Stimulated activated CD4-positive, alpha-beta T cell treated with anti-CD3 and anti-CD28 coated beads, Interleukin-2, amount 100 ng/mL, for 24 hours (primary cell): ENCODE measurements at places on chromosomes 6 and 20.

DNA sequence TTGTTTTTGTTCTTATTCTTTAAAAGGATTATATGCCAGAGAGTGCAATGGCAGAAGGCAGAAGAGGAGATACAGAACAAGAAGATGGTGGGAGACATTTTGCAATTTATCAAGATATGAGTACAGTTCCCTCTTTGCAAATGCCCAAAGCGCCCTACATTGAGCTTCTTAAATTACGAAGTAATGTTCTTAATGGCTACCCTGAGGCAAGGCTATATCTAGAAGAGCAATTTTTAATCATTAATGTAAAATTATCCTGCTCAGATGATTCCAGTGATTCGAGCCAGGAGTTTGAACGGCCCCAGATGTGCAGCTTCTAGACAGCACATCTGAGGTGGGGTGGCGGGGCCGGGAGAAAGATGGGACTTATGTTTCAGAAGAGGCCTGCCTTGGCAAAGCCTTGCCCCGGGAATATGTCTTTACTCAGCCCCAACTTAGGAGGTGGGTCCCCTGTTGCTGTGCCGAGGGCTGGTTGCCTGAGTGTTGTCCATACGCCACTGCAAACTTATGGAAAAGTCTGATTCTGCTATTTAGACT is 84.9 kb upstream of the MLN start:
- no peak for DNase-seq

DNA sequence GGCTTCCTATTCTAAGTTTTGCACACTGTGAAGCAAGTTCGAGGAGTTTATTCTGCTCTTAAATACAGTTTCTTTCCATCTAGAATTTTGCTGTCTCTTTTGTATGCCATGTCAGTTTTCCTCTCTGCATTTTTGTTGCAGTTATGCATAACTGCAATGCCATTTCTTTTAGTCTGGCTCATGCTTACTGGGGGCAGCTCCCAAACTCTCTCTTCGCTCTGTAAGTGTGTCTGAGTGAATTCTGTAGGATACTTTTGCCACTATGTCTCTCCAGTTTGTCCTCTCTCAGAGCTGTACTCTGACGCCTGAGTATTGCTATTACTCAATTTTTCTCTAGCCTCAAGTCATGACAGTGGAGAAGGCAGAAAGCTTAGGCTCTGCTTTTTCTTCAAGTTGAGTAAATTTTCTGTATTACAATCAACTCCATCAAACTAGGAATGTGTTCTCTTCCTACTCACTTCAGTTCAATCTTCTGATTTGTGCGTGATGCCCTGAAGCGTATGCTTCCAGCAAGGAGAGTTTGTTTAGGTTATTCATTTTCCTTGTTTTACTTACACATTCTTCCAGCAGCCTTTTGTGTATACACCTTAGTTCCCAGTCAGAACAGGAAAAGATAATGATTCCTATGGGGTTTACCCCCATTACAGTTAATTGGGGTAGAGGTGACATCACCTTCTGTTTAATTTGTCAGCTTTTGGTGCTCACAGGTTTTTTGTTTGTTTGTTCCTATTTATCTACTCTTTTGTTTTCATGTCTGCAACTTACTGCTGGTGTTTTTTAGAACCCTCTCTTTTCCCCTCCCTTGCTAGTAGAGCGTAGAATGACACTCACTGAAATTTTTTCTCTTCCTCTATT is 430.9 kb downstream of the BCKDHB start:
- DNase-seq: no peak

GRCh38 chr20:54416770-54417169 is 58.6 kb upstream of the DOK5 start:
- DNase-seq: no peak

- DNase-seq: no peak
These were observed 69.8 kb upstream of the LYRM2 start for GRCh38 chr6:89708316-89708715.

GRCh38 chr6:20409427-20409971 is 7.8 kb downstream of the E2F3 start:
- DNase-seq: no peak

GRCh38 chr6:15906420-15907016 is 222.4 kb upstream of the MYLIP start:
- no peak for DNase-seq

GRCh38 chr20:55701467-55701866 is 303.9 kb downstream of the CBLN4 start:
- no peak for DNase-seq

DNA sequence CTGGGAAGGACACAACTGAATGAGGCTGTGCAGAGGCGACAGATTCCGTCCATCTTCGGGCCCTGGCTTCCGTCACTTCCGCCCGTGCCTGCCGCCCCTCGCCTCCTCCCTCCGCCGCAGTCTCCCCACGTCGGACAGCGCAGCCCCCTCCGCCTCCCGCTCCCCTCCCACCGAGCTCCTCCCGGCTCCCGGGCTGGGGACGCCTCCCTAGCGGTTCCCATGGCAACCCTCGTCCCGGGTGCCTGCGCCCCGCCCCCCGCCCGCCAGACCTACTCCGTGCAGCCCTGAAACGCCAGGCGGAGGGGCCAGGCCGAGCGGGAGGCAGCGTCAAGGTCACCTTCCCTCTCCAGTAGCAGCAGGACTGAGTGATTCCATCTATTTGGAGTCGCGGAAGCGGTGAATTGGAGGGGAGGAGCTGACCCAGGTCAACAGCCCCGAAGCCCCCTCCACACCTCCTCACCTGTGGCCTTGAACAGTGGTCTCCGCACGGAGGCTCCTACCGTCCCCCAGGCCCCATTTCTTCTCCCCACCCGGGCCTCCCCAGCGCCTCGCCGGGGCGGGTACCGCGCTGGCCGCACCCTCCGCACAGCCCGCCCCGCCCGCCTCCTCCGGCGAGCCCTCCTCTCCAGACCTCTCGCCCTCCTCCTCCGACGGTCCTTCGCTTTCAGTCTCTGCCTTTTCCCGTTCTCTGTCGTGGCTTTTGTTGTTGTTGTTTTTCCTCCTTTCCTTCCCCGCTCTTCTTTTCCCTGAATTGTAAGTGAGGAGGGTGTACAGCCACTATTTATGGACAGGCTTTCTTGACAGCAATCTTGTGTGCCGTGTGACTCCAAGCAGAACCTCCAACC is 951 bp downstream of the NRSN2 start:
- peak; percentile 63 for DNase-seq

GRCh38 chr20:46211331-46211722 is 93.2 kb downstream of the CD40 start:
- DNase-seq: no peak

- DNase-seq: no peak
These were observed 15.7 kb upstream of the MRAP2 start for GRCh38 chr6:84017709-84018452.

GRCh38 chr20:19283490-19284025 is 71.1 kb downstream of the SLC24A3 start:
- DNase-seq: no peak

GRCh38 chr6:141475259-141475658 is 657.5 kb upstream of the GJE1 start:
- DNase-seq: no peak

DNA sequence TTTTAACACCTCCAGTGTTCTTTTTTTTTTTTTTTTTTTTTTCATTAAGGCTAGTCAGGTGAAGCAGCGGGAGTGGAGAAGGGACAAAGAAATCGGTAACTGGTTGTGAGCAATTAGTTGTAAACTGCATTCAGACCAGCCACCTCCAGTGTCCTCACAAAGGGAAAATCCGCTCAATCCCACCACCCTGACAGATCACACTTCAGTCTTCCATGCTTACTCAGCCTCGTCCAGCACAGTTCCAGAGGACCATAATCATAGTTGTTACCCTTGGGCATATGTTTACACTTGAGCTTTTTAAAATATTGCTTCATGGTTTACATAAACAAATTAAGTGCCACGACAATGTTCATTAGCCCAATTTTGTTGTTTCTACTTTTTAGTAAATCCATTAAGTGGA is 10.2 kb downstream of the DYNLRB1 start:
- DNase-seq: no peak

GRCh38 chr6:140871911-140872310 is 1260.8 kb upstream of the GJE1 start:
- no peak for DNase-seq

- no peak for DNase-seq
These were observed 22.3 kb downstream of the MKKS start for GRCh38 chr20:10411673-10412072.

DNA sequence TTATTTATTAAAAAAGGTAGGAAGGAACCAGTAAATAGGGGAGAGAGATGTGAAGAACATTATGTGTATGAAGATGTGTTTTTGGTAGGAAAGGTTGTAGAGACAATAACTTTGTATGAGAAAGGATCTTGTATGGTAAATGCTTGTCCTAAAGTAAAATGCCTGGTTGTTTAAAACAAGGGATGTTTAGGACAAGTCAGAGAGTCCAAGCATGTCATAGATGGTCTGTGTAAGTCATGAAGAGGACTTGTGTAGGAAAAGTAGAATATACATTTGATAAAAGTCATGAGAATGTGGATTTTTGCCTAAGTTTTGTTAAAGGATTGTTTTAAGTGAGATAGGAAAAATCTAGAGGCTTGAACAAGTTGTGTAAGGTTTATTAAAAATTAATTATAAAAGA is 325.1 kb downstream of the CDH26 start:
- DNase-seq: no peak

- no peak for DNase-seq
These were observed 995.8 kb upstream of the FLRT3 start for GRCh38 chr20:15333170-15333569.

DNA sequence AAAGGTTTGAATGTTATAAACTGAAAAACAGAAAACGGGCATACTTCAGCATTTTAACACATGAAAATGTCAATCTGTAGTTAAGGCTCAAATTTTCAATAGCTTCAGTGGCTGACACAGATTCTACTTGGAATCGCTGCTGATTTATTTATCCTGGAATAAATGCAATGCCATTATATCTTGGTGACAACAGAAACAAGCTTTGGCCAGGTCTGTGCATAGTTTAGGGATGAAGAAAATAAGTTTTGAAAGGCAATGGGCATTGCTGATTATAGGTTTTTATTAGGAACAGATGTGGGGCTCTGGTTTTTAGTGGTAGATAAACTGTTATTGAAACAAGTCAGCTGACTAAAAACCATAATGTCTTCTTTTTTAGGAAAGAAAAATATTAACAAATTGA is 96.8 kb upstream of the SOX4 start:
- DNase-seq: no peak

DNA sequence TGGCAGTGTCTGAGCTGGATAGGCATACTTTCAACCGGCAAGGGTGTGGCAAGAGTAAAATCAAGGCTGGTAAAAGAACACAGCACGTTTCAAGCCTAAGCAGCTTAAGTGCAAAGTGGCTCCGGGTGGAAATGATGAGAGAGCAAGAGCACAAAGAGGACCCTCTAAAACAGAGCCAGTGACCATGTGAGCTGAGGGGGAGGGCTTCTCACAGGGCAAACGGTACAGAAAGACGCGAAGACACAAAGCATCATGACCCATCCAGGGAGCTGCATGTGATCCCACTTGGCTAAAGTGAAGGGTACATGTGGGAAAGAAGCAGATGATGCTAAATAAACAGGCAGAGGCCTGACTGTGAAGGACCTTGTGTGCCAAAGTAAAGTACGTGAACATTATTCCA is 25.7 kb downstream of the FKBP5 start:
- no peak for DNase-seq

DNA sequence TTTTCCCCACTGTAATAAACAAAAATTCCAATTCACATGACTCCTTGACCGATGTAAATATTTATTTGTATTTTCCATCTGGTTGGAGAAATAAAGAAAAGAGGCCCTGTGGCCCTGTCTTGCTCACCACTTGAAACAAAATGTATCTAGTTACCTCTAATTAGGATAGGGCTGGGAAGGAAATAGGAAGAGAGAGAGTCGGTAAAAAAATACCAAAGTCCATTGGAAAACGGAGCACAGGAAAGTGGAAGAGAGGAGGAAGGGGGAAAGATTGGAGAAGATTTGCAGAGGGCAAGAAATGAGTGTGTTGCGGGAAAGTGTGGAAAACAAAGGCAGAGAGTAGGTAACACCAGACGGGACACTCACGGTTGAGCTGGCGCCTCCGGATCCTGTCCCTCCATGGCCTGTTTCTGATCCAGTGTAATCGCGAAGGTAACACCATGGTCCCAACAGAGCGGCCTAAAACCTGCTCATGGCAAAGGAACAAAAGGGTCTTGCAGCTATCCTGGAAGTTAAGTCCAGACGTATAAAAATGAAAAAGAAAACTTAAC is 105.8 kb upstream of the RIPOR2 start:
- peak; percentile 35 for DNase-seq

GRCh38 chr6:72724545-72724944 is 102.7 kb downstream of the KCNQ5 start:
- no peak for DNase-seq

DNA sequence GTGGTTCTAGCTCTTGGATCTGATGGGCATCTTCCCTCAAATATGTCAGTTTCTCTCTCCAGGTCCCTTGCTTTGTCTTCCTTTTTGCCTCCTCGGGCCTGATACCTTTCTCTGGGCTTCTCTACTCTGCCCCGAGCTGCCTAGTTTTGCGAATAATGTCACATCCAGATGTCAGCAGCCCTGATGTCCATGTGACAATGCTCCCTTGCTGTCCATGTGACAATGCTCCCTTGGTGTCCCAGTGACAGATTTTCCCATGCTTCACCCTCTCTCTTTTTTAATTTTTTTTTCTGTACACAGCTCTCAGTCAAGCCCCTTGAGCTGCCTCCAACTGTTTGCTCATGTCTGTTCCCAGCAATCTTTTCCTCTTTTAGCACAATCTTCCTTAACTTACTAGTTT is 6.4 kb downstream of the TRAF3IP2 start:
- no peak for DNase-seq

DNA sequence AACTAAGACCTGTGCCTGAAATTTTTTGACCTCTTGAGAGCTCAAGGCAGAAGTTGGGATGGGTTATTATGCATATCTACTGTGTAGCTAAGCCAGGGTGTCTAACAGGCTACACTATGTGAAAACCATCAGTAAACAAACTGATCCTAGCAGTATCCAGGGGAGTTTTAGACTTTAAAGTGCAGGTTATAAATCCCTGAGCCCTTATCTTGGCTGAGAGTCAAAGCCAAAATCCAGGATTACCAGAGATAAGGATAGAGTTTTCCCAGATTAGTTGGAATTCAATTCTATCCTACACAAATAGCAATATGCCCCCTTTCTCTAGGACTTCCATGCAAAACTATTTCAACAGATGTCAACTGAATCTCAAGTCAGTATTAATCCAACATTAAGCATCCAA is 1229.7 kb downstream of the GRIK2 start:
- DNase-seq: no peak

DNA sequence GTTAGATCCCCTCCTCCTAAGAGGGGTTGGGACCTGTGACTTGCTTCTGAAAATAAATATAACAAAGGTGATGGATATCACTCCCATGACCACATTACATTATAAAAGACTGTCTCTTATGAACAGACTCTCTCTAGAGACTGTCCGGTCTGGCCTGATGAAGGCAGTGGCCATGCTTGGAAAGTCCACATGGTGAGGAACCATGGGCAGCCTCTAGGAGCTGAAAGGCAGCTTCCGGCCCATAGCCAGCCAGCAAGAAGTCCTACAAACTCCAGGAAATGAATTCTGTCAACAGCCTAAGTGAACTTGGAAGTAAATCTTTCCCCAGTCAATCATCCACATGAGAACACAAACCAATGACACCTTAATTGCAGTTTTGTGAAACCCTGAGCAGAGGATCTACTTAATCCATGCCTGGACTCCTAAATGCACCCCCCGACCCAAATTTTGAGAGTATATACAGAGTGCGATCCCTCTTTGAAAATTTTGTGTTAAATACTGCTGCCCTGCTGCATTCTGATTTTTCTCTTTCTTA is 2.2 kb upstream of the POPDC3 start:
- DNase-seq: no peak
